Esophagus squamous epithelium (tissue), 5 donors: ENCODE measurements at places on chromosomes 13 and 19. TPM values are rescaled to one million over a fixed set of nuclear protein-coding genes. Genes with fewer than 3 reads are reported as not detected.

The PSG7 gene
- not detected for total RNA-seq

The IGFL3 gene
- total RNA-seq, result not detected

The TNPO2 gene
- total RNA-seq, result 57.8 TPM

The TMEM150B gene
- not detected for total RNA-seq

The MIA gene
- total RNA-seq, result not detected

The ZNF580 gene
- total RNA-seq, result 19.1 TPM

The NKG7 gene
- total RNA-seq, result 2.2 TPM

The BRME1 gene
- 4.0 TPM for total RNA-seq

The TUBB4A gene
- not detected for total RNA-seq

The SMIM24 gene
- total RNA-seq, result not detected

The DEDD2 gene
- 27.7 TPM for total RNA-seq

The KCNJ14 gene
- 1.3 TPM for total RNA-seq

The TMEM86B gene
- total RNA-seq, result 1.1 TPM

The CNN1 gene
- 55.5 TPM for total RNA-seq

The CACNA1A gene
- total RNA-seq, result 1.1 TPM

The IRGC gene
- total RNA-seq, result not detected

The ZNF540 gene
- 0.44 TPM for total RNA-seq

The CDADC1 gene
- 1.1 TPM for total RNA-seq

The FAM216B gene
- total RNA-seq, result not detected
